Fibroblast of skin of left quadriceps (primary cell): ENCODE measurements at places on chromosomes 2 and 18.

GRCh38 chr18:2825613-2826175, 21.1 kb upstream of the EMILIN2 start:
- no peak for DNase-seq

GRCh38 chr18:3248062-3248657, 559 bp downstream of the MYL12A start:
- no peak for DNase-seq

GRCh38 chr2:15053542-15053941, 421.0 kb downstream of the LRATD1 start:
- no peak for DNase-seq

GRCh38 chr2:233833345-233833744, 21.0 kb downstream of the HJURP start:
- DNase-seq: no peak

- DNase-seq: no peak
These were observed 38.0 kb upstream of the DARS1 start for GRCh38 chr2:136023416-136023815.

- DNase-seq: no peak
These were observed 702 bp downstream of the OLA1 start for GRCh38 chr2:174247474-174248186.

- no peak for DNase-seq
These were observed 2.8 kb downstream of the FOSL2 start for GRCh38 chr2:28395334-28396061.

DNA sequence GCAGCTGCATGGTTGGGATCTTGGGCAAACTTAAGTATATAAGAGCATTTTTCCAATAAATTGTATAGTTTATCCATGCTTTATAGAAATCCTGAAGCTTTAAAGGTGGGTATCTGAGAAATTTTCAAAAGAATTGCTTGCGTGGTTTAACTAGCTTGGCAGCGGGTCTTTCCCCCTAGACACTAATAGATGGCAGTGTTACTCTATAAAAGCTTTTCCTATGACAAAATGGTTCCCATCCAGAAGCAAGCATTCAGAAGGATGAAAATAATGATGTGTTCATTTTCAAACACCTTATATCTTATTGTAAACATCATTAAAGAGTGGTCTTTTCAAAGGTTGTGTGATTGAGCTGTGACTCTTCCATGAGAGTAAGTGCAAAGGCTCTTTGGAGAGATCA, 45.9 kb downstream of the KDM3A start:
- DNase-seq: no peak

DNA sequence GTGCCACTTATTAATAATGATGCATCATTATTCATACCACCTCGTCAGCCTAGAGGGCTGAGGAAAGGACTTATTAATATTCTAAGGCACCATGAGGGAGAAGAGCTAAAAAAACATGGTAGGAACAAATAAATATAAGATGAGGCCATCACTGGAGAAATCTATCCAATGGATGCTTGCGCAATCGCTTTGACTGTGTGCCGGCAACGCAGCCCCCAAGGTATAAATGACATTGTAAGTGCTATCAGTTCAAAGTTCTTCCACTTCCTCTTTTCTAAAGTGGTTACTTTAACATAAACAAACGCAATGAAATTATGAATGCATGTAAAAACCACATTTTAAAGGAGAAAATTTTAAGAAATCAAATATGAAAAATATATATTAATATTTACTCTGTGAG, 164.6 kb downstream of the EIPR1 start:
- DNase-seq: no peak

DNA sequence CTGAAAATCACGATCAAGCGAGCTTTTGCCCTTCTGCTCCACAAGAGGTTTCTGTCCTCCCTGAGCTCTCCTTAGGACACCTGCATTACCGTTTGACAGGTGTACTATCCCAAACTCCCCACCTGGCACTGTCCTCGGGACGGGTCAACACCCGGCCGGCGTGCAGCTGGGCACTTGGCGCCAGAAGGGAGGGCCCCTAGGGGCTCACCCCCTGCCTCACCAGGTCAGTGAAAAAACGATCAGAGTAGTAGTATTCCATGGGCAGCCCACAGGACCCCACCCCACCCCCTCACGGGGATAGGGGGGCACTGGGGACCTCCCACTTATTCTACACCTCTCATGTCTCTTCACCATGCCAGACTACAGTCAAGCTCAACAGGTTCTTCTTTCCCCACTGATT, 117.6 kb upstream of the ANKRD30BL start:
- no peak for DNase-seq

DNA sequence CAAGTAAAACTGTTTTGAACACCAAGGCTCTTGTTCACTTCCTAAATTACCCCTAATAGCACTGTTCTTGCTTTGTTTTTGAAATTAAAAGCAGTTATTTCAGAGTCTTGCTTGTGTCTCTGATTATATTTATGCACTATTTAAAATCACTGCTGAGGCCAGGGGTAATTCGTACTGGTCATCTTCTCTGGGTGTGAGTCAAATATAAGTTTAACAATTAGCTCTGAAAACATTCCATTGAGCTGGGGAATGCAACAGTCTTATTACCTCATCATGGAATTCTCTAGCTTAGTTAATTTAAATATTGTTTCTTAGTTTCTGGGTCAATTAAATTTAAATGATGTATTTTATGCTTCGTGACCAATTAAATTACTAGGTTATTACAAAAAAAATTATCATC, 135.0 kb downstream of the MEIS1 start:
- no peak for DNase-seq

- no peak for DNase-seq
These were observed 2.1 kb upstream of the ZBTB14 start for GRCh38 chr18:5297597-5297996.

DNA sequence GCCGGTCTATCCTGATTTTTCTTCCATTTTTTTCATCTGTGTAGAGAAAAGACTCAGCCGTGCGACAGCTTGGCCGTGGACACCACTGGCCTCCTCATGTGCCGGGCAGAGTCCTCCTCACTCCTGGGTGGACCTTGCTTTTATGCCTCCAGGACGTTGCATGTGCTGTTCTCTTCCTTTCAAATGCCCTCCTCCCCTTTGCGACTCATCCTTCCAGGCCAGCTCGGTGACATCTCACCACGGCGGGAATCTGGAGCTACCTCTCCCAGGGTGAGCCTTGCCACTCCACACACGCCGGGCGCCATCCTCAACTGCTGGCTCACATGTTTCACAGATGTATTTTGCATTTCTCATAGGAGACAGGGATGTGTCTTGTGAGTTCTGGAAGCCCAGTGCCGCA, 198.5 kb upstream of the HDAC4 start:
- DNase-seq: no peak

DNA sequence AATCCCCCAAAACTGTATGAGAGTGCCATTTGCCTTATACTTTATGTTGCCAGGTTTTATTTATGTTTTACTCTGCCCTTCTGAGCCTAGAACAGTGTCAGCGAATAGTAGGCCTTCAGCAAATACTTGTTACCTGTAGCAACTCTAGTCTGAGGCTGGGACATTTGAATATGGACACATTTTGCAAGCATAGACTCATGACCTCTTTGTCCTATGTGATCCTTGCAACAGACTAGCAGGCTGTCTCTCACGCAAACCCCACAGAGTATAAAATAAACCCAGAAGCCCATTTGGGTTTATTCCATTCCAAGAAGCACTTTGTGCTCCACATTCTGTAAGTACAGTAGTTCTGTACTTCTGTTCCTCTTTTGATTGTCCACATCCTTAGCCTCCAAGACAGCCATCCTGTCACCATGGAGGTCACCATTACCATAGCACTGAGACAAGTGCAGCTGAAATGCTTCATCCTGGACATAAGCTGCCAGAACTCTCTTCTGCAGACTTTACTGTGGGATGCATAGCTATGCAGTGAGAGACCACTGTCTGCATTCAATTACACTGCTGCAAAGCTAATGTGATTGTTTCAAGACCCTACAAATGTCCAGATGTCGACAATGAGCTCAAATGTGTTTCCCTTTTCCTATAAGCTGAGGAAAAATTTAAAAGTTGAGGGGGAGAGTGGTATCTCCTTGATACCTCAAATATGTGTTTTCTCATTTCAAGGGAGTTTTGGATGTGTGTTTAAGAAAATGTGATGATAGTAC, 425.7 kb downstream of the PID1 start:
- peak; percentile 62 for DNase-seq

GRCh38 chr2:206802654-206803514, 37.5 kb downstream of the FASTKD2 start:
- DNase-seq: no peak

GRCh38 chr18:76932026-76932819, 109.9 kb downstream of the ZNF236 start:
- DNase-seq: peak; percentile 2

GRCh38 chr2:85265304-85265703, 62.5 kb downstream of the TGOLN2 start:
- no peak for DNase-seq

- no peak for DNase-seq
These were observed 409.0 kb upstream of the POU3F3 start for GRCh38 chr2:104444889-104445288.

GRCh38 chr2:171939743-171940071, 17.4 kb downstream of the HAT1 start:
- DNase-seq: no peak

DNA sequence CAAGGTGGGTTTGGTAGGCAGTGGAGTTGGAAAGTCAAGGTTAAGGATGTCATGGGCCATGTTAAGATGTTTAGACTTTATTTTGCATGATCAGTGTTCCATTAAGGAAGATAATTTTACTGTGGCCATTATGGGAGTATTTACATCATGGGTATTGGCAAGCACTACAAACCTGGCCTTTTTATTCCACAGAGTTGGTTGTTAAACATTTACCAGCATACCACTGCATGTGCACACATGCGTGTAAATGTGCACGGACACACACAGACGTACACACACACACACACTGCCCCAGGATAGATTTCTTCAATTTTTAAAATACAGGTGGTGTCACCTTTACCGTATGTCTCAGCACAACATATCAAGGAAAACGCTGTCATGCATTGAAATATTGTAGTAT, 51.4 kb upstream of the ITGA6 start:
- no peak for DNase-seq

DNA sequence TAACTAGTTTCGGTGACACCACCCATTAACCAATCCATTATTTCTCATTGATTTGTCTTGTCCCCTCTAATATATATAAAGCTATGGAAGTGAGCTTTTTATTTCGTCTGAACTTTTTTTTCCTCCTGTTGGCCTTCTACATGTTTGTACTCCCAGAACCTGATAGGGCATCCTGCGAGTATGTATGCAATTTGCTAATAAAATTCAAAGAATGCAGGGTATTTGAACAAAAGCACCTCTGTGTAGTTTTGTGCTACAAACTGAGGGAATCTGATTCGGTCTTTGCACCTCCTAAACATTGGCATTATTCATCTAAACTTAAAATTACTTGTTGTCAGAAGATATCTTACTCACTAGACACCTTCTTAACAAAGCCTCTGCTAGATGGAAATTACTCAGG, 242.9 kb upstream of the TMEFF2 start:
- no peak for DNase-seq

- DNase-seq: no peak
These were observed 47.1 kb downstream of the COPS8 start for GRCh38 chr2:237132799-237133198.

DNA sequence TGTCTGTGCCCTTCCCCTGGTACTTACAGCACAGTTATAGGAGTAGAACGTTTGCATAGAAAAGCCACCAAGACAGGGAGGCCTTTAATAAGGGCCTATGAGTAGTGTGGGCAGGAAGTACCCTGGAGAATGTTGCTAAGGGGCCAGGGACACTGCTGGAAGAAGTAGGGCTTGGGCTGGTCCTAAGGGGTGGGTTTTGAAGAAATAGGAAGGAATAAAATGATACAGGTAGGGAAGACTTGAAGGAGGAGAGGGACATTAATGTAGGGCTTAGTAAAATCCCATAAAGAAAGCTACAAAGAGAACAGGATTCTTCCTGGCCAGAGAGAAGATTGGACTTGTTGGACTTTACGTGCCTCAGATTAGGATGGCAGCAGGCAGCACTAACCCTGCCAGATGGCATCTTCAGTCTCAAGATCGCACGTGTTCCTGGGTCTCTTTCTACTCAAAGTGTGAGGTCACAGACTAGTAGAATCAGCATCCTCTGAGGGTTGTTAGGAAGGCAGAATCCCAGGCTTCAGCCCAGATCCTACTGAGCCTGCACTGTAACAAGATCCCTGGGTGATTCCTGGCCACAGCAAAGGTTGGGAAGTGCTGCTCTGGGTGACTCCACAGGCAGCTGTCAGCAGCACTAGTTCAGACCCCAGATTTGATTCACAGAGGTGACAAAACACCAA, 39.2 kb downstream of the EPAS1 start:
- DNase-seq: no peak

GRCh38 chr2:71860381-71860926, 287.2 kb downstream of the CYP26B1 start:
- no peak for DNase-seq

DNA sequence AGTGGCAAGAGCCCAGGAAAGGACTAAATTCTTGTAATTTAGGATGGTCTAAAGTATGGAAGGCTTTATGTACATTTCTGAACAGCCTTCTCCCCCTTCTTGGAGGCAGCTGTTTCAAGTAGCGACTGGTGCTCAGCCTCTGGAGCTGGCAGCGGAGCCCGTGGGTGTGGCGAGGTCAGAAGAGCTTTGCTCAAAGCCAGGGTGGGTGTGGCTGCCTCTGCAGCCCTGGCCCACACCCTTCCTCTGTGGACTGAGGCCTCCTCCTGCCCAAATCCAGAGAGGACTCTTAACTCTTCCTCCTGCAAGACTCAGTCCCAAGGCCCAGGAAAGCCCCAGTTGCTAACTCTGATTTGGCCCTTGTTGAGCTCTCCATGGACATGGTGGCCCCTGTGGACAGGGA, 202.1 kb upstream of the REV1 start:
- no peak for DNase-seq

DNA sequence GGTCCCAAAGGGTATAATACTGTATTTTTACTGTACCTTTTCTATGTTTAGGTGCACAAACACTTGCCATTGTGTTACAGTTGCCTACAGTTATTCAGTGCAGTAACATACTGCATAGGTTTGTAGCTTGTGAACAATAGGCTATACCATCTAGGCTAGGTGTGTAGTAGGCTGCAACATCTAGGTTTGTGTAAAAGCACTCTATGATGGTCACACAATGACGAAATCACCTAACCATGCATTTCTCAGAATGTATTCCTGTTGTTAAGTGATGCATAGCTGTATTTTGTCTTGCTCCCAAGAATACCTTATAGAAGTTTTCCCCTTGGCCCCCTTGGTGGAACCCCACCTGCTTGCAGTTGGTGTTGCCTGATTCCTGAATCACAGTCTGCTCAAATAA, 29.3 kb upstream of the AGFG1 start:
- no peak for DNase-seq

GRCh38 chr2:199458806-199459285, 1.1 kb upstream of the SATB2 start:
- no peak for DNase-seq

- DNase-seq: no peak
These were observed 41.6 kb upstream of the ST3GAL5 start for GRCh38 chr2:85930129-85931124.
